ENCODE measurements at places on chromosomes 7 and 10.

DNA sequence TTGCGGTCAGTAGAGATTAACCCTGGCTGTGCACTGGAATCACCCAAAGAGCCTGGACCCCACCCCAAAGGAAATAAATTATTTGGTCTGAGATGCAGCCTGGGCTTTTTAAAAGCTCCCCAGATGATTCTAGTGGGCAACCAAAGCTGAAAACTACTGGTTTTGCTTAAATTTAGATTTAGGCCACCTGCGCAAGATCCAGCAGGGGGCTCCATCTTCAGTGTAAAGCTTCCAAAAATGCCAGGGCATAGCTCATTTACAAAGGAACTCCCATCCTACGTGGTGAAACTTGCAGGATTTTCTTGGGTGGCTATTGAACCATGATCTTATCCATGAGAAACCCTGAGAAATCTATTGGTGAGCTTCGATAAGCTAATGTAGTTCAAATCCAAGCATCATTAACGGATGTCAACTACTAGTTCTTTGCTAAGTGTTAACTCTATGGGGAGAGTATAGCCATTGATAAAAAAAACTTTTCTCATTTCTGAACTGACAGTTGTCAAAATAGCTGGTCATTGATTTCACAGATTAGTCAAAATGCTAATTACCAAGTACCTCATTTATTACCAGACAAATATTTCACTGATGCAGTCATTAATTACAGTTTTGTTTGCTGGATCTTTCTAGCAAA is 315.3 kb downstream of the LHFPL3 start:
- peak; percentile 11 for DNase-seq

DNA sequence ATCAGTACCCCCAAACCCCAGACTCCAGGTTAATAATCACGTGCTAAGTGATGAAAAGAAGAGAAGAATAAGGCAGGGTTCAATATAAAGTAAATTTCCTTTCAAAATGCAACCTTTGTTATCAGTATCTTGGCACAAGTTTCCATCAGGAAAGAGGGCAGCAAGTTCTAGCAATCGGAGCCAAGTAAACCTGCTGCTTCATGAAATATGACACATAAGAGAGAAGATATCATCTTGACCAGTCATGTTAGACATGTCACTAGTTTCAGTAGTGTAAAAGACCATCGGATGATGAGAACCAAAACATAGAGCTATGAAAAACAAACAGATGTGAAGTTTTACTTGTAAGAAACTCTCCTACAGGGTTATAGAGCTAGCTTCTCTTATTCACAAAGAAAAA is 44.0 kb downstream of the AASS start:
- DNase-seq = no peak

GRCh38 chr7:151665368-151665767 is 145.7 kb upstream of the RHEB start:
- no peak for DNase-seq

GRCh38 chr7:130350945-130351790 is 6.6 kb downstream of the CPA5 start:
- DNase-seq = no peak

DNA sequence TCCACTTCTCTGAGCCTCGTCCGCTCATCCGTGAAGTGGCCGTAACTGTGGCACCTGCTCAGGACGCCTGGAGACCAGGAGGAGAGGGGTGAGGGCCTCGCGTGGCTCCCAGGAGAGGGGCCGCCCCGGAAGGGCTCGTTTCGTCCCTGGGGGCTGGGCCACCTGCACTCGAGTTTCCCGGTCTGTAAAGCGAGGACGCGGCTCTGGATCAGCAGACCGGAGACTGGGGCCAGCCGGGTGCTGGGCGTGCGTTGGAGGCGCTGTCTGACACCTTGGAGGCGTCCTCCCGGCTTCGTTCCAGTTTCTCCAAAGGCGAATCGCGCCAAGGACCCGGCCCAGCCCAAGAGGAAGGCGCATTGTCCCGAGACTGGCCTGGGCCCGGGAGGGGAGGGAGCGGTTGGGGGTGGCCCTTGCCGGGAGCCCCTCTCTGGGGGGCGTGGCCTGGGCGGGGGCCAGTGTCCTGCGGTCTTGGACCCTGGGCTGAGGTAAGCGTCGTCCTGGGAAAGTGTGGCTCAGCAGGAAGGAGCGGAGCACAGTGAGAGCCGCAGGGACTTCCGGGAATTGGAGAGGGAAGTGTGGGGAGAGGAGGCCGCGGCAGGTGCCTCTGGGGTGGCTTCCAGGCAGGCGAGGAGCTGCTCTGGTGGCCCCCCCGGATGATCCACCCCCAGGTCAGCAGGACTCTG is 89.6 kb downstream of the FOXL3 start:
- DNase-seq = no peak

DNA sequence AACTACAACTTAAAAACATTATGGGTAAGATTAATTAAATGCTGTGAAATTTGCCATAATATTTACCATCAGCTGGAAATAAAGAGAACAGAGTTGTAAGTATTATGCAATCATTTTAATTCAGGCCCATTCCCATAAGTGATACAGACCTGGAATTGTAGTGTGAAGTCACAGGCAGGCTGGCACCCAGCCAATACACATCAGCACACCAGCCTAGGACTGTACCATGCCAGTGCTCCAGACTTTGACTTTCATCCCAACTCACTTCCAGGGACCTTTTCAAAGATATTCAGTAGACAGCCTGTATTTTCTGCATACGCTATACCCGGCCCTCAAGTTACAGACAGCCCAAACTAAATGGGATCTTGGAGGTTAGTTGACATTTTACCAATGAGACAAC is 143.3 kb downstream of the TES start:
- no peak for DNase-seq

DNA sequence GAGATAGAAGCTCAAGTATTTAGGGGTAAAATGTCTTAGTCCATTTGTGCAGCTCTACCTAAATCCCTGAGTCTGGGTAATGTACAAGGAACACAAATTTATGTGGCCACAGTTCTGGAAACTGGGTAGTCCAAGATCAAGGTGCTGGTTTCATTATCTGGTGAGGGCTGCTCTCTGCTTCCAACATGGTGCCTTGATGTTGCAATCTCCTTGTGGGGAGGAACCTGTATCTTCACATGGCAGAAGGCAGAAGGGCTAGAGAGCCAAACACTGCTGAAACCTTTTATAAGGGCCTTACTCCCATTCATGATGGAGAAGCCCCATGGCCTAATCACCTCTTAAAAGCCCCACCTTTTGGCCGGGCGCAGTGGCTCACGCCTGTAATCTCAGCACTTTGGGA is 8.7 kb upstream of the BAZ1B start:
- no peak for DNase-seq

GRCh38 chr10:124721330-124722045 is 22.7 kb downstream of the FAM53B start:
- DNase-seq = no peak

DNA sequence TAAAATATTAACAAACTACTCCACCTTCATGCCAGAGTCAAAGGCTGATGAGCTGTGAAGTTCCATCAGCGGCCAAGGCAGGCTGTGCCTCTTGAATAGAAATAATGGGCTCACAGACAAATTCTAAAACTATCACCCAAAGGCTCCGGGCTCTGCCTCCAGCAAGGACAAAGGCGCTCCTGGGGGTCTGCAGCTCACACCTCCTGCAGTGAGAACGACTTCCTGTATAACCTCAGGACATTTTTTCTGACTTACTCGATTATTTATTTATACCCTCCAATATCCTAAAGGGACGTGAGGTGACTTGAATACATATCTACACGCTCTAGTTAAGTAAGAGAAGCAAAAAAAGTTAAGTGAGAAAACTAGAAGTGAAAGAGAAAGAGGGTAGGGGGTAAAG is 500.7 kb downstream of the CCSER2 start:
- DNase-seq = no peak

DNA sequence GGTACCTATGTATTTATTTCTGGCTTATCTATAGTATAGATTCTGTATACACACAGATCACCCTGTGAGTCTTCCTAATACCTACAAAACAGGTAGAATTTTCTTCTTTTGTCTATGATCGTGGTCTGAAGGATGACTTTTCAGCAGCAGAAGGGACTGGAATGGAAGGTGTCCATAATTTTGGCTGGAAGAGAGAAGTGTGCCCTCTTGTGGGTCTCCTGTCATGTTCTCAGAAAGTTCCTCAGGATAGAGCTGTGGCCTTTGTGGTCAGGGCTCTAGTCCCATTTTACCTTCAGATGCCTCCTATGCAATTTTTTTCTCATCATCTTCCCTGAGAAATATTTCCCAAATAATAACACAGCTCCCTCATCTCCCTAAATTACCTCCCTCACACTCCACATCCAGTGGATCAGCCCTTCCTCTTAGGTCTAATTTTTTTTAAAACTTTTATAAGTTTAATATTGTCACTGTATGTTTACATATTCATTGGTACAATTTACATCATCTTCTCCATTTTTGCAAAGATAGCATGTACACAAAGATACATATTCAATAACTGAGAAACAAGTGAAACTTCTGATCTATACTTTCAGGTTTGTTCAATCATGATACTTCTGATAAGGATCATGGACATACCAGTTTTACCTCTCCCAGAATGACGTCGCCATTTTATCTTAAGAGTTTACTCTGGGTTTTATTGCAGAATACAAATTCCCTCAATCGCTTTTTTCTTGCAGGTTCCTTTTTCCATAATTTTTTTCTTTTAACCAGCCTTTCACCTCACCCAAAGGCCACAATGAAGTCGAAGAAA is 112.7 kb downstream of the REEP3 start:
- DNase-seq = no peak

GRCh38 chr10:14040787-14041631 is 289.7 kb downstream of the FRMD4A start:
- DNase-seq = no peak

- DNase-seq = no peak
Measured at GRCh38 chr7:81180573-81180972, 261.7 kb upstream of the SEMA3C start.

- DNase-seq = no peak
Measured at GRCh38 chr10:38093816-38094157, 350 bp upstream of the ZNF37A start.

DNA sequence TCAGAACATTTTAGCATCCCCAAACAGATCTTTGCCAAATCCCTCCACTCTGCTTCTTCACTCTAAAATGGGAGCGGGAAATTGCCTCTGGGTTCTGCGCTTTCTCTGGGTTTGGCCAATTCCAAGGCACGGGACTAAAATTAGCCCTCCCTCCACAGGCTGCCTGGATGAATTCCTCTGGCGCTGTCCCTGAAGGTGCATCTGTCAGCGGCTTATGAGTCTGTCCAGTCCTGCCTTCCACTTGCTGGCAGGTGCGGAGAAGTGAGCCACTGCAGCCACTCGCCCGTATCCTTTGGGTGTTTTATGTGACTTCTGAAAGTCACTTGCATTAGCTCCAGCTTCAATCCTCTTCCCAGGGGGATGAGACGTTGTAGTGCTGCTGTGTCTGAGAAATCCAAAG is 121.6 kb downstream of the SH2D4B start:
- no peak for DNase-seq

DNA sequence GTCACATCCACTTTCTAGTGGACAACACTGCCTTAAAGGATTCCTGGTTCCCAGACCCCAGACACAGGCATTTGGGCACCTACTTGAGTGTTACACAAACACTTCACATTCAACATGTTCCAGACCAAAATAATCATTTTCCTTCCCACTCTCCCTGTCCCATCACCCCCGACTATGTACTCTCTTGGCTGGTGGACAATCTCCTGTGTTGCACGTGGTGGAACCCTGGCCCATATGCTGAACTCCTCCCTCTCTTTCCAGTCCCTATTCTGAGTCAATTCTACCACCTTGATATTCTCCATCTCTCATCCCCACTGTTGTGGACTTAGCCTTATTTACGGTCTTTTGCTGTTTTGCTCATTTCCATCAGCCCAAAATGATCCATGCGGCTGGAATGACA is 8.3 kb upstream of the SEPHS1 start:
- no peak for DNase-seq

- DNase-seq = no peak
Measured at GRCh38 chr10:119853574-119853973, 19.1 kb downstream of the MCMBP start.

DNA sequence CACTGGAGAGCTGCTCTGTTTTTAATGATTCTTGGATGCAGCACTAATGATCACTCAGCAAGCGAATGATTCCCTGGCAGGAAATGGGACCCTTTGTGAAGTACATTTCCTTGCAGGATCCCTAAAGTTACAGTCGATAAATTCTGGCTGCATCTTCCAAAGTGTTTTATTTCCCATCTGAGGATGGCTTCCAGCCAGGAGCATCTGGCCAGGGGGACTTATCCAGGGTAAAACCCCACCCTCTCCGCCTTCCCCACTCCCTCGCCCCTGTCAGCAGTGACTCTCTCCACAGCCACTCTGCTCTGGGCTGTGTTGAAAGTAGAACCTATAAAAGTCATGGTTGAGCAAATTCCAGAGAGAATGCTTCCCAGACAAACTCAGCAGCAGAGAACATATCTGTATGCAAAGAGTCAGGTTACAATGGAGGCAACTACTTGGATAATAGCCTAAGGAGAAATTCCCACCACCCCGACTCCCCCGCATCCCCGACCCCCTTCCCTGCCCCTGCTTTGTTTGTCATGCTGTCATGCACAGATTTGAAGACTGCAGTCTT is 111.0 kb upstream of the ANLN start:
- DNase-seq = no peak

DNA sequence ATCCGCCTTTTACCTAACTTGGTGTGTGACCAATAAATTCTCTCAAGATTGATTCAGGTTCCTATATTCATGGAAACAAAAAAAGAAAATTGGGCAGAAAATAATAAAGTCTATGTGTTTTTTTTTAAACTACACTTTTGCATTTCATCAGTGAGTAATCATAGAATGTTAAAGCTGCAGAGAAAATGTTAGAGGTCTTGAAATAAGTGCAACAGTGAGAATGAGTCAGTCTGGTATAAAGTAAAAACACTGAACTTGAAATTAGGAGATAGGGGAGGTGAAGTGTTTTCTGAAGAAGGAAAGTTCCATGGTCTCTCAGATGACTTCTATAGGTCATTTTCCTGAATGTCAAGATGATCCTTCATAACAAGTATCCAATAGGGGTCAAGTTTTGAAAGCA is 202.6 kb upstream of the NRP1 start:
- no peak for DNase-seq

- DNase-seq = no peak
Measured at GRCh38 chr10:100359030-100359432, 12.0 kb downstream of the SCD start.

- DNase-seq = no peak
Measured at GRCh38 chr10:92024700-92025099, 101.1 kb downstream of the BTAF1 start.

DNA sequence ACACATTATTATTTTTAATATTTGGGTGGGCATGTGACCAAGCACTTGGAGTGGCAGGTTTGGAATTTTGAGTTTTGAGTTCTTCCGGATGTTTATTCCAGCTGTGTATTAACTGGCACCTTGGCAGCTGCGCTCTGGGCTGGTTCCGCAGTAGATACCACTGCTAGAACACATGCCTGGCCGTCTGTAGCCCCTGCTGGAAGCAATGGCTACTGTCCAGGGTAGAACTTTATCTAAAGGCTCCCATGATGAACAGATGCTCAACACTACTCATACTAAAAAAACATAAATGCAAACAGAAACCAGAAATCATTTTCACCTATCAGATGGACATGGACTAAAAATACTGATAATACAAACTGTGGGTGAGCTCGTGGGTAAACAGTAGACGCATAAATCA is 19.4 kb upstream of the SH3PXD2A start:
- DNase-seq = no peak
